RPMI8226 (cell line): ENCODE measurements at places on chromosomes 4 and X.

- peak; percentile 13 for DNase-seq
These were observed 33.8 kb downstream of the LONRF3 start for GRCh38 chrX:119008110-119008744.

- DNase-seq: no peak
These were observed 224.6 kb downstream of the IL15 start for GRCh38 chr4:141860974-141861373.

- DNase-seq: peak; percentile 45
These were observed 65.9 kb upstream of the HPF1 start for GRCh38 chr4:169823685-169824084.

DNA sequence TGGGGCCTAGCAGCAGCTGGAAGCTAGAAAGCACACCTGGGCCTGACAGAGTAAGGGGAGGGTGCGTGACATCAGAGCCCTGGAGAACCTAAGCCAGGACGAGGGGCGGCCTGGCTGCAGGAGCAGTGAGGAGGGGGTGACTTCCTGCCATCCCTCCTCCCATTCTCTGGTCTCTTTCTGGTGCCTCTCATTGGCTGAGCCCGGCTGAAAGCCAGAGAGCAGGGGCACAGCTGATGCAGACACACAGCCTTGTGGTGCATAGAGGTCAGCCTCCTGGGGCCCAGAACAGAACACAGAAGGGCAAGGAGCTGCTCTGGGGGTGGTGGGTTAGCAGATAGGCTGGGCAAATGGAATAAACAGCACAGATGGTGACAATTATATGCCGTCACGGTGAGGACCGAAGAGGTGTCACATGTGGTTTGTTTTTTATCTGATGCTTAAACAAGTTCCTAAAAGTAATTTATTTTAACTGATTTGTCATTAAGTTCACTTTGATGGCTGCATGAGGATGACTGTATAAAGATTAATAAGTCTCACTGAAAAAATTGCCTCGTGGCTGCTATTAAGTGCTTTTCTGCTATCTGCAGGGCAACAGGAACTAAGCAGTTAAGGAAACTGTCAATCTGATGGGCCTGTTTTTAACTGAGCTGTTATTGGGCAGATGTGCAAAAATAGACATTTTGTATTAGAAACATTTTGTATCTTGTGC, 102.0 kb downstream of the FNIP2 start:
- DNase-seq: no peak

DNA sequence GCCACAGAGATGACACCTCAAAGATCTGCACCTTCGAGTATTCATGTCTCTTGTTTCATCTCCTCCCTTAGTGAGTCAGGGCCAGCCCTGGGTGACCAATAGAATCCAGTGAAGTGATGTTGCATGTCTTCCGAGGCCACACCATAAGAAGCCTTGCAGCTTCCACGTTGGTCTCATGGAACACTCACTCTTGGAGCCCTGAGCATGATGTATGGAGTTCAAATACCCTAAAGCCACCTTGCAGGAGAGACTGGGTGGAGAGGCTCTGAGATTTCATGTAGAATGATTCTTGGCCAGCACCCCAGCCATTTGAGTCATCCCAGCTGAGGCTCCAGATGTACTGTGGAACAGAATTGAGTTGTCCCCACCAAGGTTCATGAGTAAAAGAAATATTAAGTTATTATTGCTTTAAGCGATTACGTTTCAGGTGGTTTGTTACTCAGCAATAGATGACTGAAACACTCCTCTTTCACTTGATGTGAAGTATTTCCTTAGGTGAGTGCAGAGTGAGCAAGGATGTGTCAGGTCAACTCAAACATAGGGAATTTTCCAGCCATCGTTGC, 5.0 kb upstream of the RP2 start:
- no peak for DNase-seq

GRCh38 chr4:39166177-39166576, 16.2 kb upstream of the WDR19 start:
- no peak for DNase-seq

GRCh38 chr4:182147391-182147790, 95.8 kb upstream of the TENM3 start:
- DNase-seq: no peak

DNA sequence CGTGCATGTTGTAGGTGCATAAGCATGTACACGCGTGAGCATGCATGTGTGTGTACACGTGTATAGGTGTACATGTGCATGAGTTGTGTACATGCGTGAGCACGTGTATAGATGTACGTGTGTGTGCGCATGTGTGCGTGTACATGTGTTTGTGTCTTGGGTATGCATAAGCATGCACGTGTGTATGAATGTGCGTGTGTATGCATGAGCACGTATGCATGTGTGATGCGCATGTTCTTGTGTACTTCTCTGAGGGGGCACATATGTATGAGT, 9.0 kb downstream of the NAT8L start:
- DNase-seq: no peak

- no peak for DNase-seq
These were observed 2.4 kb downstream of the PRICKLE3 start for GRCh38 chrX:49183701-49184281.

DNA sequence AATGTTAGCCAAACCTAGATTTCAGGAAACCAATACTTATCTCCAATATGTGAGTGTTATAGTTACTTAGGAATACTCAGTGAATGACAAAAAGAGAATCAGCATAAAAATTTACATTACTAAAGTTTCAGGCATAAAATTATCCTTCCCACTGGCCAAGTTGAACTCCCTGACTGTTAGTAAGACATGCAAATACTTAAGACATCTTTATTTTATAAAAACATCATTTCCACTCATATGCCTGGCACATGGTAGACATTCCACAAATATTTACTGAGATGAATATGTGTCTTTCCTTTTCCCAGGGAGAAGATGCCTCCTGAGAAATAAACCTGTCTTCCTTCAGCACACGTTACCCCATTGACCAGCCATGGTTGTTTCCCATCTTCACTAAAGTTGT, 7.3 kb downstream of the VEGFD start:
- no peak for DNase-seq

DNA sequence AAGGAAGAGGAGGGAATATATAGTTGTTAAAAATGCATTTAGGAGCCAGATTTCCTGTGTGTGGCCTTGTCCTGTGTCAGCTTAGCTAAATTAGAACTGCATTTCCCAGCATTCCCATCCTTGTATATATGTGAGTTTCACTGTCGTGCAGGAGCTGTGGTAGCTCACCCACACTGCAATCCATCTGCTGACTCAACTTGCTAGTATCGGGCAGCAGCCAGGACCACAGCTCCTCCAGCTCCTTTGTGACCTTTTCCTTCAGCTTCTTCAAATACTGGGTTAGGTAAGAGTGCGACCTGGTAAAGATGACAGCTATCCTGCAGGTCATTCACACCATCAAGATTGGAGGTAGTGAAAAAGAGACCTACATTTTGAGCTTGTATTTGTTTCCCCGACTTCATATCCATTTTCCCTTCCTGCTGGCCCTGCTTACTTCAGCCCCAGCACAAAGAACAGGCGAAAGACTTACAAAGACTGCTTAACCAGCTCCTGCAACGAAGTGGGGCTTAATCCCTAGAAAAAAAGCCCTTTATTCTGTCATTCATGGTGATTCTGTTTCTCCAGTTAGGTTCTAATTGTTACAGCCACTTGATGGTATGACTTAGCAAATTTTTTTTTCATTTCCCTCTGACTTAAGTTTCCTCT, 11.4 kb downstream of the ASIC5 start:
- peak; percentile 12 for DNase-seq

- DNase-seq: no peak
These were observed 384.3 kb upstream of the ACTRT1 start for GRCh38 chrX:128436397-128437103.

GRCh38 chr4:138235419-138235952, 6.7 kb downstream of the SLC7A11 start:
- no peak for DNase-seq

- DNase-seq: no peak
These were observed 103.6 kb downstream of the CHIC2 start for GRCh38 chr4:53960843-53961242.

- no peak for DNase-seq
These were observed 21.1 kb downstream of the ACOX3 start for GRCh38 chr4:8419222-8420041.

GRCh38 chr4:87498446-87498900, 30.7 kb downstream of the SPARCL1 start:
- DNase-seq: no peak

DNA sequence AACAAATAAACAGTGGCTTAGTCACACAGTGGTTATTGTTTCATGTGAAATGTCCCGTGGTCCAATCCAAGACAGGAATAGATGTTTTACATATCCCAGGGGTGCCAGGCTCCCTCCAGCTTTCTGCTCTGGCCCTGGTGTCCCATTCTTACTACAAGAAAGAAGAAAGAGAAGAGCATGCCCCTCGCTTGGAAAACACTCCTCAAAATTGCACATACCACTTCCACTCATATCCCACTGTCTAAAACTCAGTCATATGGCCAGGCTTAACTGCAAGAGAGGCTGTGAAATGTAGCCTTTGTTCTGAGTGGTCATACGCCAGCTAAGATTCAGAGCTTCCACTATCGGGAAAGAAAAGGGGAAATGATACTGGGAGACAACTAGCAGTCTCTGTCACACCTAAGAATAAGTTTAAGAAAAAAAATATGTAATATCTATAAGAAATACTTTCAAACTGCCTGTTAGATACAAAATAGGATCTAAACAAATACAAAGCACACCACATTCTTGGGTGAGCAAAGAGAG, 306.8 kb upstream of the FAM241A start:
- no peak for DNase-seq

- DNase-seq: no peak
These were observed 1509.4 kb downstream of the TECRL start for GRCh38 chr4:62899646-62900364.

DNA sequence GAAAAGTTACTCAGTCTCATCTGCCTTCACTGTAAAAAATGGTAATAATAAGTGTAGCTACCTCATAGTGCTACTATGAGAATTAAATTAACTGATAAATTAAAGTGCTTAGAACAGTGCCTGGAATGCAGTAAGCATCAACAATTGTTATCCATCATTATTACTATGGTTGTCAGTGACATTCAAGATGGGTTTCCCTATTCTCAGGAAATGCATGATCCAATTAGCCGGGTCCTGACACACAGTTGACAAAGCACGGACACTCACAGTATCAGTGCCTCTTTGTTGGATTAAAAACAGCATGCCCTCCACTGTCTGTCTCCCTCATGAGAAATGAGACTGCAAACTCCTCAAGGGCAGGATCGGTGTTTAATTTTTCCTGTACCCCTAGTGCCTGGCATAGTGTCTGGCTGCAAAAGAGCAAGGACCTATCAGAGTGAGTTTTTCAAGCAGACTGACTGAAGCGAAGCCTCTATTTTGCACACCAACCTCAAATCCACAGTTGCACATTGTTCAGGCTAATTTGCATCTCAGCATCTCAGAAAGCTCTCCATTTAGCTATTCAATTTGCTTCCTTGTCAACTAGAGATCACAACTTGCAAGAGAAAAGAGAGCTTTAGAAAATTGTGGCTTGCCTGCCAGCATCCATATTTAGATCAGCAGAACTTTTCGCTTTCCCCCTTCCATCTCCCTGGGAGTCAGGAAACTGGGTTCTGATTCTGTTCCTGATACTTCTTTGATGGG, 122.9 kb downstream of the LDB2 start:
- DNase-seq: no peak

DNA sequence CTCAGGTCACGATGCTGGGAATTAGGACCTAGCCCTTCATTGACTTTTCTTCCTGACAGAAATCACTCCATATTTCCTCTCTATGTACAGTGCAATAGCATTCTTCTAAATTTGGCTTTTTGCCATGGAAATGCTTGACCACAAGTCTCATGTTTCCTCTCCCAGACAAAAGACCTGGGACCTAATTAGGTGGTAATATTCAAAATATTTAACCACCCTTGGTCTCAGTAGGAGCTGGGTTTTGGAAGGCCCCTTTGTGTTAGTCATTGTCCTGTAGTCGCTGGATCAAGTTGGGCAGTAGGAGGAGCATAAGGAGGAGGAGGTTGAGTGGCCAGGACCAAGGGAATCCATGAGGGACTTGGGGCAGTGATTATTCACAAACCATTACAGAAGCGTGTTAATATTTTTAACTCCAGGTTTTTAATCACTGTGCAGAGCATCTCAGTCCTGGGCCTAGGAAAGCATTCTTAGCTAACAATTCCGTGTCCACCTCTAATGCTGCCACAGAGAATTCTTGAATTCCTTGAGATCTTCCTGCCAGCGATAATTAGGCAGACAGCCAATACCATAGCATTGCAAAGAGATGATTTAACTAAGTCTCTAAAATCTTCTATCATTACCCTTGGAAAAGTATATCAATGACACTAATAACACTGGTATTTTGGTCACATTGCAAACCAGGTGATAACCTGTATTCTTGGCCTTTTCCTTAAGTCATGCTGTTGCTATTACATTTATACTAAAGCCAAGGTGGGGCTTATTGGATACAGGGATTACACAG, 25.0 kb upstream of the SHROOM4 start:
- DNase-seq: no peak

DNA sequence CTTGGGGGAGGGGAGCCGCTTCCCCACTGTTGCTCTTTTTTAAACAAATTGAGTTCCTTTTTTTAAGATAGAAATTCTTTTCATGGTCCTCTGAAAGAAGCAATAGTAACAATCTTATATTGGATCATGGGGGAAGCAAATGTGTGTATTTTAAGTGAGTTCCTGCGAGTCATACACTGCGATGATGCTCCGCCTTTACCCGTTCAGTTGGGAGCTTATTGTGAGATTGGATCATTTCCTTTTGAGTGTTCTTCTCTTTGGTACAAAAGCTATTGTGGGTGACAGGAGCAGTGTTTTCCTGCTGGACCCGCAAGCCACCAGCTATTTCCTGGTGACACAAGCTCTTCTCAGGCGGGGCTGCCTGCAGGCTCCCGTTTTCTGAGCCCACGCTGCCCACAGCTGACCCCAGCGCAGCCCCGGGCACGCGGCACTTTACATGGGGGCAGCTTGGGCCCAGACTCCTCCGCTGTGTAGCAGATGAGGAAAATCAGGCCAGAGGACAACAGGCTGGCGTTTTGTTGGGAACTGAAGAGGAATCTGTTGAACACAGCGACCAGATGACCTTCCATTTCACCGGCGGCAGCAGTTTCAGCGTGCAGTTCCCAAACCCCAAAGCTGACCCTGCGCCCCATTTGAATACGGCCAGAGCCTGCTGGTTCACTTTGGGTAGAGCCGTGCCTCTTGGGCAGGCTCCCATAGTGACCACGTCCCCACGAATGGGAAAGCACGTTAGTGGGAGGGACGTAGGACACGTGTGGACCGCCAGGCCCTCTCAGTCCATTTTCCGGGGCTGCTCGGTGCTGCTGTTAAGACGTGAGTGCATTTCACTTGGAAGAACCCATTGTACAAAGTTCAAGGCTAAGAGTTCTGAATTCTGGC, 12.2 kb downstream of the TADA2B start:
- DNase-seq: no peak

GRCh38 chr4:19936476-19936875, 315.2 kb upstream of the SLIT2 start:
- no peak for DNase-seq

DNA sequence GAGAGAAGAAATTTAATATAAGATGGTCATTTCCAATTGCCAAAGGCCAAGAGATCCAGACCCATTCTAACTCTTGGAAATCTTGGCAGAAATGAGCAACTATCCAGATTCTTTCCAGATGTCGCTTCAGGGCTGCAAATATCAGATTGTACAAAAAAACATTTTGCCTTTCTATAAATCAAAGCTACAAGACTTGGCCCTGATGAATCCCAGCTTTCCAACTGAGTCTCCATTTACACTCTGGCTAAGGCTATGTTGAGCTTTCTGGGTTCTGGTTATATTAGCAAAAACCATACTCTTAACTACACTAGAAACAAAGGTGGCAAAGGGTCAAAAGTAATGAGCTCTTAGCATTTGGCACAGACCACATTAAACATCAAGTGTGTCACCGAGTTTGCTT, 345.8 kb downstream of the OPHN1 start:
- DNase-seq: no peak

GRCh38 chr4:153507310-153508073, 41.3 kb downstream of the TMEM131L start:
- DNase-seq: no peak
